ENCODE measurements at places on chromosomes 11 and 22. TPM values are rescaled to one million over a fixed set of nuclear protein-coding genes. Genes with fewer than 3 reads are reported as not detected.

DNA sequence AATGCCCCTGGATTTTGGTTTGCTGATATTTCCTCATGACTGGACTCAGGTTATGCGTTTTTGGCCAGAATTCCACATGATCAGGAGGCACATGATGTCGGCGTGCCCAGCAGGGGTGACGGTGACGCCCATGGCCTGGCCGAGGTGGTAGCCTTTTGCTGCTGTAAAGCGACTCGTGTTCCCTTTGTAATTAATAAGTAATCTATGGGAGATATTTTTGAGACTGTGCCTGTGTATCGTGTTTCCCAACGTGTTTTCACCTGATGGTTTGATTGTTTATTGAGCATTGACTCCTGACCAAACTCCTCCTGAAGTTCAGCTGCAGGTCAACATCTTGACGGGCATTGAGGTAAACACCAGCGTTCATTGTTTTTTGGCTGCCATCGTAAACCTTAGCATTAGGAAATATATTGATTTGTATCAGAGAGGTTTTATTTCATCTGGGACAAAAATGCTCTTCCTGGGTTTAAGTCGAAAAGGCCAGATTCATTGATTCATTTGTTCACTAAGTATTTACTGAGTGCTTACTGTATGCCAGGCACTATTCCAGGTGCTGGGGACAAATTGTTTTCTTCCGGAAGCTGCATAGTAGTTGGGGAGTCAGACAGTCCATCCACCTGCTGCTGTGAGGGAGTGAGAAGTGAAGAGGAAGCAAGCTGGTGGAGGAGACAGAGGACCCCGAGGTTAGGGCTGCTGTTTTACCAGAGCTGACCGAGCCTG lies 23.6 kb downstream of the DCPS start:
- H3K27me3 ChIP-seq, result no peaks in the 10 kb centered on the region
- no peaks in the 10 kb centered on the region for H3K4me1 ChIP-seq
- peak overlapping the region; percentile 66 for H3K27ac ChIP-seq
- no peaks in the 10 kb centered on the region for H3K36me3 ChIP-seq
- no peak overlapping the region for H3K4me3 ChIP-seq

DNA sequence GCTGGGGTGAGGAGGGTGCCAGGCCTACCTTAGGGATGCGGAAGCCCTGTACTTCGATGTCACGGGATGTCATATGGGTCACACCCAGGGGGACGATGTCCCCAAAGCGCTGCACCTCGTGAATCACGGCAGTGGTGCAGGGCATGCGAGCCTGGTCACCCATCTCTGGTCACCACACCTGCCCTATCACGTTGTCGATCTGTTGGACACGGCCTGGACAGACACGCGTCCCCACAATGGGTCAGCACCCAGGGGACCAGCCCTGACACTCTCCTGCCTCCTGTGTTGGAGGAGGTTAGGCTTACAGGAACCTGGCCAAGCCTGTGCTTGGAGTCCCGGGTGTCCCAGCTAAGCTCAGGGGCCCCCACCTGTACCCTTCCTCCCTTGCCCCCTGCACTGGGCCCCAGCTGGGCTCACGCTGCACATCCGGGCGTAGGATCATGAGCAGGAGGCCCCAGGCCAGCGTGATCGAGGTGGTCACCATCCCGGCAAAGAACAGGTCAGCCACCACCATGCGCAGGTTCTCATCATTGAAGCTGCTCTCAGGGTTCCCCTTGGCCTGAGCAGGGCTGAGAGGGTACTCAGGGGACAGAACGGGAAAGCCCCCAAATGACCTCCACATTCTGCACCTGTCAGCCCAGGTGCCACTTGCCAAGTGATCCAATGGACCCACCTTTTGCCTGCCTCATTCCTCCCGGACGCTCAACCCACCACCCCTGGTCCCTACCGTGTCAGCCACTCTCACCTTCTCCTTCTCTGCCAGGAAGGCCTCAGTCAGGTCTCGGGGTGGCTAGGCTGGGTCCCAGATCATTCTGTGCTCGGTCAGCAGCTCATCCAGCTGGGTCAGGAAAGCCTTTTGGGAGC lies 20.3 kb upstream of the CYP2D6 start:
- H3K27ac ChIP-seq, result no peak overlapping the region
- H3K27me3 ChIP-seq, result no peaks in the 10 kb centered on the region

GRCh38 chr11:75954039-75954438 lies 139.0 kb downstream of the UVRAG start:
- no peaks in the 10 kb centered on the region for H3K27me3 ChIP-seq
- no peaks in the 10 kb centered on the region for H3K4me1 ChIP-seq
- no peaks in the 10 kb centered on the region for H3K36me3 ChIP-seq
- no peak overlapping the region for H3K4me3 ChIP-seq

GRCh38 chr11:35796562-35796961 lies 134.0 kb downstream of the TRIM44 start:
- peaks cover 6% of the 10 kb centered on the region for H3K4me1 ChIP-seq
- no peaks in the 10 kb centered on the region for H3K36me3 ChIP-seq
- H3K4me3 ChIP-seq, result no peak overlapping the region
- DNase-seq, result no peak

- H3K4me3 ChIP-seq, result no peak overlapping the region
- DNase-seq, result no peak
Measured at GRCh38 chr11:86814775-86815174, 14.4 kb downstream of the PRSS23 start.

- no peaks in the 10 kb centered on the region for H3K27me3 ChIP-seq
- H3K4me1 ChIP-seq, result peaks cover 49% of the 10 kb centered on the region
- H3K4me3 ChIP-seq, result no peak overlapping the region
- peak; percentile 89 for DNase-seq
Measured at GRCh38 chr11:77073328-77074001, 6.7 kb downstream of the CAPN5 start.

GRCh38 chr11:94599510-94599909 lies 32.3 kb downstream of the PIWIL4 start:
- no peaks in the 10 kb centered on the region for H3K27me3 ChIP-seq
- peaks cover 4% of the 10 kb centered on the region for H3K4me1 ChIP-seq
- H3K4me3 ChIP-seq, result no peak overlapping the region
- H3K36me3 ChIP-seq, result no peaks in the 10 kb centered on the region
- DNase-seq, result no peak

DNA sequence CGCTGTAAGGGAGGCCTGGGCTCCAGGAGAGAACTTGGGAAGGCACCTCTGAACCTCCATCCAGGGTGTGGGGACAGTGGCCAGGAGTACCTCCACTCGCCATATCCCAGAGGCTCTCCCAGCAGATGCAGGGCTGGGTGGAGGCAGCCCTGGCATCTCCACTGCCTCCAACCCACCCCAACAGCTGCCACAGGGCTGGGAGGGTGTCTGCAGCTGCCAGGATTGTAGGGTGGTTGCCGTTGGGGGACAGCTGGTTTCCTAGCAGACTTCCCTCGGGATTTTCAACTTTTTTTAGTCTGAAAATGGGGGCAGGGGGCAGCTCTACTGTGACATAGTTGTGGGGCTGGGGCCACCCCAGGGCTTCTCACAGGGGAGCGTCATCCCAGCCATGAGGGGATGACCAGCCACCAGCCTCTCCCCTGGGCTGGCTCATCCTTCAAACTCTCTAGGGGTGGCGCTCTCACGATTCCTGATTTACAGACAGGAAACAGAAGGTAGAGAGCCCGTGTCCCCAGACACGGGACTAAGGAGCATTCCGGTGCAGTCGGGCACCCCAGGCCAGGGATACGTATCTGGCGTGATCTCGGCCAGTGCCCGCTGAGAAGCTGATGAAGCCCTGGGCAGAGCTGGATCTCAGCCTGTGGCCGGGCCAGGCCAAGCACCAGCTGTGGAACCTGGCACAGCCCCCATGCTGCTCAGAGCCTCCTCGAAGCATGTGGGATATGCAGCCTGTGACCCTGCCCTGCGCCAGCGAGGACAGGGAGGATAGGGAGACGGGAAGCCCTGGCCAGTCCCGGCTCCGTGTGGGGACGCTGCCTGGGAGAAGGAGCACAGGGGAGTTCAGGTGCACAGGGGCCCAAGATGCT lies 9.9 kb downstream of the PRR5 start:
- no peak for DNase-seq
- H3K4me1 ChIP-seq, result peaks cover 14% of the 10 kb centered on the region
- H3K27ac ChIP-seq, result peak overlapping the region; percentile 29
- no peaks in the 10 kb centered on the region for H3K27me3 ChIP-seq

DNA sequence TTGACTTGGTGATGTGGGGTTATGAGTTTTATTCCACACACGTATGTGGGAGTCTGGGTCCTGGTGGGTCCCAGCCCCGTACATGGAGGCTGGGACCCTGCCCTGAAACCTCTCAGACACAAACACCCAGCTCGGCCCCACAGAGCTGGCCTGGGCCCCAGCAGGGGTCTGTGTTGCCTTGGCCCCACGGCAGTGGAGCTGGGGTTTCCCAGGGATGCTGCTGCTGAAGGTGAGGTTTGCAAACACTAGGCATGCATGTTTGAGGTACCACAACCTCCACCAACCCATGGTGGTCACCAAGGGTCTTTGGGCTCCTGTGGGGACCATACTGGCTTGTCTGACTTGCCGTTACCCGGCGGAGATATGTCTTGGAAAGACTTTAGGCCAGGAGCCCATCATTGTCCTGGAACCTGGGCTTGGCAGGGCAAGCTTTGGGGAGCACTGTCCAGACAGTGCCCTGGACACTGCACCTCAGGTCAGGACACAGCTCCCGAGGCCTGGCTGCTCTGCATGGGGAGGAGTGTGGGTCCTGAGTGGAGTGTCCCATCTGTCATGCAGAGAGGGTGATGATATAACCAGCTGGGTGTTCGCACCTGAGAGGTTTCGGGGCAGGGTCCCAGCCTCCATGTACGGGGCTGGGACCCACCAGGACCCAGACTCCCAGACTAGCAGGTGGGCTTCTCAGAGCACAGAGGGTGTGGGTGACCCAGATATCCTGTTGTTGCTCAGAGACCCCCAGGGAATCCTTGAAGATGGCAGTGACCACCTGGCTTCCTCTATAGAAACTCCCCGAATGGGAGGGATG lies 63.3 kb downstream of the KCNQ1 start:
- H3K4me3 ChIP-seq, result no peak overlapping the region
- no peaks in the 10 kb centered on the region for H3K36me3 ChIP-seq

- no peak overlapping the region for H3K27ac ChIP-seq
- H3K36me3 ChIP-seq, result no peaks in the 10 kb centered on the region
- H3K4me3 ChIP-seq, result no peak overlapping the region
- no peak for DNase-seq
Measured at GRCh38 chr11:44910591-44910990, 40.1 kb downstream of the TP53I11 start.

- no peak for DNase-seq
- H3K27ac ChIP-seq, result no peak overlapping the region
- H3K4me1 ChIP-seq, result peaks cover 3% of the 10 kb centered on the region
- H3K36me3 ChIP-seq, result peaks cover under 1% of the 10 kb centered on the region
- H3K27me3 ChIP-seq, result no peaks in the 10 kb centered on the region
Measured at GRCh38 chr11:94602430-94603372, 35.5 kb downstream of the PIWIL4 start.

DNA sequence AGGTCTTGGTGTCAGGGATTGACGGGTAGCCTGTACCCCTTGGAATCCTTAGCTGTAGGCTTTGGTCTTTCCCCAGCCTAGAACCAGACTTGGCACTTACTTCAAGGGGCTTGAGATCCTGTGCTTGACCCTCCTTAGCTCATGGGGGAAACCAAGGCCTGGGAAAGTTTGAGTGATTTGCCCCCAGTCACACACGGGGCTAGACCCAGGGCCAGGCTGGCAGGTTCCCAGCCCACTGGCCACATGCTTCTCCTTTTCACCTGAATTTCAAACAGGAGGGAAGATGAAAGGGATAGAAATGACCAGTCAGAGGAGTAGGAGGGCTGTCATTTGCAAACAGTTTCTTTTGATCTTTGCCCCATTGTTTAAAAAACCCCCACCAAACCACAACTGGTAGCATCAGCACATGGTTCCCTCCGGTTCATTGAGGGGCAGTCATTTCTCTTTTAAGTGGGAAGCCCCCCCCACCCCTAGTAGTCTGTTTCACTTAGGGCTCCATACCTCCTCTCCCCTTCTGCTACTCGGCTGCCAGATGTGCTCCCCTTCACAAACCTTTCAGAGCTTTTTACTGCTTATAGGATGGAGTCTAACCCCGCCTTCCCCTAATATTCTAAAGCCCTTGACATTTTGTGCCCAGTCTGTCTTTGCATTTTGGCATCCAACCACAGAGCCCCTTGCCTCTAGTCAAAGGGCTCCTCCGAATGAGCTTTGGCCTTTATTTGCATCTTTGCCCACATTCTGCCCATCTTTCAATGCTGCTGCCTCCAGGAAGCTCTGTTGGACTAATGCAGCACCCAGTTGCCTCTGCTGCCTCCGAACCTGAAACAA lies 37.6 kb downstream of the ZNRF3 start:
- no peaks in the 10 kb centered on the region for H3K27me3 ChIP-seq
- H3K27ac ChIP-seq, result peak overlapping the region; percentile 33
- no peaks in the 10 kb centered on the region for H3K36me3 ChIP-seq
- DNase-seq, result no peak

DNA sequence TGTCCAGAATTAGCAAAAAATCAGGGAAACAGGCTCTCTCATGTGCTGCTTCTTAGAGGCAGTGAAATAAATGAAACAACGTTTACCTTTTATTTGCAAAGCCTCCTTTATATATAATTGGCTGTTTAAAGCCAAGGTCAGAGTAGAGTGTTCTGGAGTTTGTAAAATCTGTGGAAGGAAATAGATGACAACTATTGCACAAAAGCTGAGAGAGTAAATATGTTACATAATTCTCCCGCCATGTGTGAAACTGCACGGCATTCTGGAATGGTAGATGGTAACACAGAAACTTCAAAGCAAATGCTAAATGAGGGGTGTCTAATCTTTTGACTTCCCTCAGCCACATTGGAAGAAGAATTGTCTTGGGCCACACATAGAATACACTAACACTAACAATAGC lies 51.5 kb upstream of the FGF3 start:
- no peaks in the 10 kb centered on the region for H3K36me3 ChIP-seq
- H3K4me1 ChIP-seq, result no peaks in the 10 kb centered on the region
- no peak overlapping the region for H3K4me3 ChIP-seq
- no peak for DNase-seq

DNA sequence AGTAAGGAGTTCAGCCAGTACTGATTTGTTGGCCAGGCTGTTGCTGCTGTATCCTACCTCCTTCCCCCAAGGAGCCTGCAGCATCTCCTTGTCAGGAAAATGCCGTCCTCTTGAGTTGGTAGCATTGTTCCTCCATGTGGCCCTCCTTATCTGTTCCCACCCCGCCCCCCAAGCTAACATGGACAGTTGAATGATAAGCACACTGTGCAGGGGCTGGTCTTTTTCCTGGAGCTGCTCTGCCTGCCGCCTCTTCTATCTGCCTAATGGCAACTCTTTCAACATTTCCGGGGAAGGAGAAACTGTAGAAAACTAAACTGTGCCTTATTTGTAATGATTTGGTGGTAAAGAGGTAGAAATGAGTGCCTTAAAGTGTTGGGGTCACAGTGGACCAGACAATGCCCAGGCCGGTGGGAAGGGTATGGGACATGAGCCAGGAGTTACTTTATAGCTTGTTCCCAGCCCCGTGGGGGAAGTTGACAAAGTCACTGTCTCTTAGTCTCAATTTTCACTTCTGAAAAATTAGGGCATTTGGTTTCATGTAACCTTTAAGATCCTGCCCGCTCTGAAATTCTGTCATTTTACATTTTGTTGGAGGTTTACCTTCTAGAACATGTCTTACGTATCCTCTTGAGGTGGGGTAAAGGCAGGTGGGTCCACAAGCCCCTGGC lies 4.5 kb downstream of the FAM118A start:
- H3K36me3 ChIP-seq, result no peaks in the 10 kb centered on the region
- H3K4me3 ChIP-seq, result no peak overlapping the region

The USP2 gene
- 13.5 TPM for total RNA-seq

The KCNJ5 gene
- 0.30 TPM for total RNA-seq

The ZC3H12C gene
- total RNA-seq, result 15.9 TPM

The TSPAN32 gene
- 1.8 TPM for total RNA-seq

Measured in tibial nerve (tissue), 4 donors.